ENCODE measurements at places on chromosomes 7 and 10. TPM values are rescaled to one million over a fixed set of nuclear protein-coding genes. Genes with fewer than 3 reads are reported as not detected.

UTF1 gene
- total RNA-seq = not detected

PAX4 gene
- not detected for total RNA-seq

UCN3 gene
- total RNA-seq = not detected

PGAM1 gene
- total RNA-seq = 1,184 TPM

- peak; percentile 11 for DNase-seq
Observed at GRCh38 chr10:81600185-81600584, 274.8 kb upstream of the NRG3 start.

- peak; percentile 11 for DNase-seq
Observed at GRCh38 chr7:79091661-79092060, 361.8 kb downstream of the MAGI2 start.

DNA sequence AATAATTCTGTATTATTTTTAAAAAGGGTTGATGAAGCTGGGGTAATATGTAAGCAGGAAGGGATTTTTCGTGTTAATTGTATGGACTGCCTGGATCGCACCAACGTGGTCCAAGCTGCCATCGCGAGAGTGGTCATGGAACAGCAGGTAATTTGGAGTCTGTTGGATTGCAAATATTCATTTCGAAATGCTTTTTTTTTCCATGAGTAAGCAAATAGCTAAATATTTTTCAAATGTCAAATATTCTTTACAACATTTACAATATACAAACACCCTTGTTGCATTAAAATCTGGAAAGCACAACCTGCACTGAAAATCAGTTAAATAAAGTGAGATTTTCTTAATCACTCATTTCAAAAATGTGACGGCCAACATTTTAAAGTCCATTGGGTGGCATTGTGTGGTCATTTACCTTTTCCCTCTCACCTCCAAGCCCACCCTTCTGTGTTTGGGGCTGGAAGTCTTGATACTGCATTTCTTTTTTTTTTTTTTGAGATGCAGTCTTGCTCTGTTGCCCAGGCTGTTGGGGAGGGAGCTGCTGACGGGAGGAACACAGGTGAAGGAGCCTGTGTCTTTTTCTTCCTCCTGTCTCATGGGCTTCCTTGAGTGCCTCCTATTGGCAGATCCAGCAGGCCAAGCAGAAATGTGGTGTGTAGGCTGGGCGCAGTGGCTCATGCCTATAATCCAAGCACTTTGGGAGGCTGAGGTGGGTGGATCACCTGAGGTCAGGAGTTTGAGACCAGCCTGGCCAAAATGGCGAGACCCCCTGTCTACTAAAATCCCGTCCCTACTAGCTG, 66.1 kb downstream of the MCMBP start:
- no peak for DNase-seq

GRCh38 chr7:5523052-5523711, 99.5 kb upstream of the TNRC18 start:
- DNase-seq = peak; percentile 80

DNA sequence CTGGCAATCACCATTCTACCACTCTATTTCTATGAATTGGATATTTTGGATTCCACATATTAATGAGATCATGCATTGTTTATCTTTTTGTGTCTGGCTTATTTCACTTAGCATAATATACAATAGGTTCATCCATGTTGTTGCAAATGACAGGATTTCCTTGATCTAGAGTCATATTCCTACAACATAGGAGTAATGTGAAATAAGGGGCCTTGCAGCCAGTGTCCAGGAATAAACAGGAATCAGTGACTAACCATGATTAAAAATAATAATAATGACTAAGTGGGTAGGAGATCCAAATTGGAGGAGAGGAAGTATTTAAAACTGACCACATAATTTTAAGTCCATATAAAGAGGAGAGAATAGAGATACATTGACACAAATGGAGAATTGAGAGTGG, 49.9 kb downstream of the SCIN start:
- DNase-seq = no peak

DNA sequence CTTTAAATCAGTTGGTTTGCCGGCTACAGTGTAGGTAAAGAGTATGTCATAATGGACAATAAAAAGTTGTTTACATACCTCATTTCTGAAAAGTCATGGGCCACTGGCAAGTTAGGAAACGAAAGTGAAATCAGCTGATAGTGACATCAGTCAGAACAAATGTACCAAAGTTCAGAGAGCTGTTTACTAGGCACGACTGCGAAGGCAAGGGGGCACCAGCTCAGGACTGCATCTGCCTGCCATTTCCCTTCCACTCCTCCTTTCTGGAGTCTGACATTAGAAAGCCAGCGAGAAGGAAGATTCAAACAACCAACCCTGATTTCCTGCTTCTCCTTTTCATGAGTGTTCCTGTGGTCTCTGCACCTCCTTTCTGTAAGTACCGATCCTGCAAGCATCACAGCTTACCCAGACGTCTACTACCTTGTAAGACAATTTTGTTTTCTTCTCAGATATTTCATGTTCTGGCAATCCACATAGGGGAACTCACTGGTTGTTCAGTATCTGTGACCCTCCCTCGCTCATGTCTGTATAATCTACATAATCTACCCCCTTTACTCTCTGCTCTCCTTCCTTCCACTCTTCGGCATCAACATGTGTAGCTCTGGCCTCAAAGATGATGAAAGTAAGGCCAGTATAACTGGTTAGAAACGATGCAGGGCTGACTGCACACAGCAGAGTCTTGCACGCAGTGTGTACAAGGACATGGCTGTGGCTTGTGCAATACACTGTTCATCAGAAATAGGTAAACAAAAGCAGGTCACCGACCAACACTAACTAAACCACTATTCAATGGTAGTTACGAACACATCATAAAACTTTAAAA, at the start of gene TMEM140:
Gene TMEM140 (plus strand): TSS at position 174 of the 823 bp plus-strand sequence. CDS start 16,370 bp downstream, outside the sequence.
- DNase-seq = peak; percentile 75

DNA sequence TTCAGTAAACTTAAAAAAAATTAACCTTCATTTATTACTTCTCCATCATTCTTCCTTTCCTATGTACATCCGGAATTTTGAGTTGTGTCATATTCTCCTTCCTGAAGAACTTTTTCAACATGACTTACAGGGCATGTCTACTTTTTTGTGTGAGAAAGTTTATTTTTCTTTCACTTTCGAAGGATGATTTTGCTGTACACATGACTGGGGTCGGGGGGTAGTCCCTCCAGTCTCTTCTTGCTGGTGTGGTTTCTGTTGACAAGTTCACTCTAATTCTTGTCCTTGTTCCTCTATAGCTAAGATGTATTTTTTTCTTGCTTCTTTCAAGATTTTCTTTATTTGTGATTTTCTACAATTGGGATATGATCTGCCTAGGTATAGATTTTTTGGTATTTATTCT, 55.8 kb downstream of the INPP5A start:
- no peak for DNase-seq

DNA sequence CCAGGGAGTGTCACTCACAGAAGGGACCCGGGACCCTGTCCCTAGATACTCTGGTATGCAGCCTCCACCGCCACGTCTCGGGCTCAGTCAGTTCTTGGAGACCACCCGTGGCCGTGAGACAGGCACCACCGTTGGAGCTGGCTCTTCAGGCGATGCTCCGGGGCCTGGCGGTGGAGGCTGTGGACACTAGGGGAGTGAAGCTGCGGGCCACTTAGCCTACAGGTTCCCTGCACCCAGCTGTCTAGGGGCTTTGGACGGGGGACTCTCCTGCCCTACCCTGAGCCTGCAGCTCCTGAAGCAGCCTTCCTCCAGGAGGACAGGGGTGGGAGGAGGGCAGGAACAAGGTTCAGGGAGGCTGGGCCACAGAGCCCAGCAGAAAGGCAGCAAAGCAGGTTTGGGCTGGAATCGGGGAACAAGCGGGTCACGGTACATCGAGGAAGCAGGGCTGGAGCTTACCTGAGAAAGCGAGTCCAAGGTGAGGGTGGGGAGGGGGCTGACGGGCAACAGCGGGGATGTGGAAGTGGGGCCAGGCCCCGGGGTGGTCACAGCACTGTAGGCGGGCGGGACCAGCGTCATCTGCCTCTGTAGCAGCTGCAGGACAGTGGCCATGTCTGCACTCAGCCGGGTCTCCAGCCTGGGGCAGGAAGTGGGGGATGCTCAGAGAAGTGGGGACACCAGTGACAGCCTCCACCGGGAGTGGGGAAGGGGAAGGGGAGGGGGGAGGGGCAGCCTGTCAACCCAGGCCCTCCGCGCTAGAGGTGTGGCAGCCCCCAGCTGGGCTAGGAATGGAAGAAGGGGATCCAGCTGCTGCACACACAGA, 31.5 kb downstream of the KCNH2 start:
- no peak for DNase-seq

DNA sequence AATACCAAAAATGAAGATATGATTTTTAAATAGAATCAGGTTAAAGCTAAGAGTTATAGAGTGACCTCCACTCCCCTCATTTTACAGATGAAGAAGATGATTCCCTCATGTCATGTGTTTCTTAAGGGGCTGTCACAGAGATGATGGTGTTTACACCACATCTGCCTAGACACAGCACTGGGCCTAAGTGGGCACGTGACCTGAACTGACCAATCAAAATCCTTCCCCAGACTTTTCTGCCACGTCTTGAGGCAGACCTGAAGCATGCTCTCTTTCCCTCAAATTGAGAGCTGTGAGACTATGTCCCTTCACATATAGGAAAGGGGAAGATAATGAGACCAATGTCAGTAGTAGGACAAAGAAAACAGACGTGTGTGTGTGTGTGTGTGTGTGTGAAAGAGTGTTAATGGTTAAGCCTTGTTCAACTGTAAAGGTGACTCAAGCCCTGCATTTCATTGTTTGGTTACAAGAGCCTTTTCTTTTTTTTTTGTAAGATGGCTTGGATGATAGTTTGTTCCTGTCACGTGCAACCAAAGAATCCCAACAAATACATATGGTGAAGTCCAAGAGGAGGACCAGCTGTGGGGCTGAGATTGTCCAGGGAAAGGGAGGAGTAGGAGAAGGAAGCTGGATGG, 172.8 kb upstream of the AOAH start:
- no peak for DNase-seq

- no peak for DNase-seq
Observed at GRCh38 chr7:138396251-138397070, 63.6 kb upstream of the TRIM24 start.

GRCh38 chr10:122127943-122128342, 139.0 kb downstream of the TACC2 start:
- peak; percentile 58 for DNase-seq

DNA sequence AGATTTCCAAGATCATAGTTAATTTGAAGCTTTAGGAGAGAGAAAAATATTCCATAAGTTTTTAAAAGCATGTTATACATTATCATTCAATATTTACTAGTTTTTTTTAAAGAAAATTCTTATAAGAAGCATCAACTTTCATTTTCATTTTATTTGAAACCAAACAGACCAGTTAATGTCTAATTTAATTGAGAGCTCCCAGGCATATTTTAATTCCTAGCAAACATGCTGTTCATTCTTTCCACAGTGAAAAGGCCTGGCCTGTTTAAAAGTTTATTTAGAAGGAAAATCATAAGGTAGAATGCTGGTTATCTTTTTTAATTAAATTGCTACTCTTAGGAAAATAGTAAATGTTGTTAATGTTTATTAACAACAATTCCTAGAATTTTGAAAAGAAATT, 324.4 kb downstream of the PCLO start:
- no peak for DNase-seq

GRCh38 chr7:98399890-98400541, 874 bp downstream of the BAIAP2L1 start:
- DNase-seq = peak; percentile 59

- DNase-seq = no peak
Observed at GRCh38 chr10:33117816-33118215, 159.8 kb upstream of the ITGB1 start.

DNA sequence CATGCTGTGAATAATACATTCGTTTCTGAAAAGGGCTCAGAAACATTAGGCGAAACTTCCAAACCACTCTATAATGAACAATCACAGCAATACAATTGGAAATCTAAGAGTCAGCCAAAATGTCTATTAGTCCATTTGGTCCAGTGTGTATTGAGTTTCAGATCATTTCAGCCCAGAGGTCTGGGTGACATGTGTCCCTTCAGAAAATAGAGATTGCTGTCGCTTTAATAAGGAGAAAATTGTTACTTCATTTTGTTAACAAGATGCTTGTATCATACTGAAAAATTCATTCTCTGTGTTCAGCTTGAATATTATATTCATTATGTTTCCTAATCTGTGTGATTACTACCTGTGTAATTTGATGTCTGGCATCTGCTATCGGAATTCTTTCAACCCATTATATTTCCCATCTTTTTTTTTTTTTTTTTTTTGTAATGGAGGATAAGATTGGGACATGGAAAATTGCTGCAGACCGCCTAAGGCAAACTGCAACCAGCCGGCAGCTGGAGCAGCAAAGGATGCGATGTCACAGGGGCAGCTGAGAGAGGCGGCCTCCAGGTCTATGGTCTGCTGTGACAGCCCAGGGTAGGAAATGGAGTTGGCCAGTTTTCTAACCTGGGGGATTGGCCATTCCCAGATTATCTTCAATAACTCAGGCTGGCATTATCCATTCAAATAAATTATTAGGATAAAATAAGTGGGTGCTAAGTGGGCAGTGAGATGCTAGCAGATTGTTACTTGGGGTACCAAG, 170.9 kb upstream of the NPVF start:
- DNase-seq = no peak

- no peak for DNase-seq
Observed at GRCh38 chr10:100749059-100749308, 3.6 kb downstream of the PAX2 start.

DNA sequence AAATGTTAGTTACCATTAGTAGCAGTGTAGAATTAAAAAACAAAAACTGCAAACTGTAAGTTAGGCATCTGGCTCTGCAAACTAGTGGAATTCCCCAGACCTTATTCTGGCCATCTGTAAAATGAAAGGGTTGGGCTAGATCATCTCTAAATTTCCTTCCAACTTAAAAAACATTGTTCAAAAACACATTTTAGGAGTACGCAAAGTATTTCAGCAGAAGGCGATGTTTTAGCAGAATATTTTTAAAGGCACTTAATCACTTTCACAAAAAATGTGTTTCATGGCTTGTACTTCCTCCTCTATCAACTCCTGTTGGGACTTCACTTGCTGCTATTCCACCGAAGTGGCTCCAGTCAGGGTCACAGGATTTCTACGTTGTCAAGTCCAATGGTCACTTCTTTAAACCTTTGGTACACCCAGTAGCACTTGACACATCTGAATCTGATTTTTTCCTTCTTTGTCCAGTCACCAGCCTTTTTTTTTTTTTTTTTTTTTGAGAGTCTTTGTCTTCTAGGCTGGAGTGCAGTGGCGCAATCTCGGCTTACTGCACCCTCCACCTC, 169.0 kb downstream of the AHR start:
- DNase-seq = no peak

GRCh38 chr7:24731313-24731712, 26.0 kb downstream of the GSDME start:
- DNase-seq = no peak

DNA sequence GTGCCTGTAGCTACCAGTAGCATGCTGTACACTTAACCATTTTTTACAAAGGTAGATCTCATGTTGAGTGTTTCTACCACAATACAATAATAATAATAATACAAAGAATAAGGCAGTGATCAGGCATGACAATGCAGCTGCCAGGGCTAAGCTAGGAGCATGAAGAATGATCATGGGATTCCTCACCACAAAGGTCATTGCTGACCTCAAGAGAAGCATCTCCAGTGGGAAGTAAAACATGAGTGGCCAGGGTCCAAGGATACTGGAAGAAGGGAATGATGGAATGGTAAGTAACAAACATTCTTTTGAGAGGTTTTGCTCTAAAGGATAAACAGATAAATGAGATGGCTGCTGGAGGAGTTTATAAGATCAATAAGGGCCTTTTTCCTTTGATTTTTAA, 591.1 kb downstream of the TNS3 start:
- DNase-seq = no peak

All from RPMI7951 (cell line).